ENCODE measurements at places on chromosomes 16 and 17. TPM values are rescaled to one million over a fixed set of nuclear protein-coding genes. Genes with fewer than 3 reads are reported as not detected.

The NPIPA5 gene
- not detected for total RNA-seq

The CACNG1 gene
- total RNA-seq, result not detected

The ACSM5 gene
- total RNA-seq, result not detected

The ASPHD1 gene
- total RNA-seq, result 18.7 TPM

The JMJD8 gene
- total RNA-seq, result 88.8 TPM

The ZNF286A gene
- 13.6 TPM for total RNA-seq

The KRT25 gene
- total RNA-seq, result not detected

The TBC1D3C gene
- not detected for total RNA-seq

GRCh38 chr17:40303009-40303657, 5.8 kb upstream of the RARA start:
- peaks cover 54% of the 10 kb centered on the region for H3K4me1 ChIP-seq
- H3K27me3 ChIP-seq, result no peaks in the 10 kb centered on the region
- no peaks in the 10 kb centered on the region for H3K36me3 ChIP-seq
- peak overlapping the region; percentile 97 for H3K27ac ChIP-seq
- H3K4me3 ChIP-seq, result peak overlapping the region; percentile 30

DNA sequence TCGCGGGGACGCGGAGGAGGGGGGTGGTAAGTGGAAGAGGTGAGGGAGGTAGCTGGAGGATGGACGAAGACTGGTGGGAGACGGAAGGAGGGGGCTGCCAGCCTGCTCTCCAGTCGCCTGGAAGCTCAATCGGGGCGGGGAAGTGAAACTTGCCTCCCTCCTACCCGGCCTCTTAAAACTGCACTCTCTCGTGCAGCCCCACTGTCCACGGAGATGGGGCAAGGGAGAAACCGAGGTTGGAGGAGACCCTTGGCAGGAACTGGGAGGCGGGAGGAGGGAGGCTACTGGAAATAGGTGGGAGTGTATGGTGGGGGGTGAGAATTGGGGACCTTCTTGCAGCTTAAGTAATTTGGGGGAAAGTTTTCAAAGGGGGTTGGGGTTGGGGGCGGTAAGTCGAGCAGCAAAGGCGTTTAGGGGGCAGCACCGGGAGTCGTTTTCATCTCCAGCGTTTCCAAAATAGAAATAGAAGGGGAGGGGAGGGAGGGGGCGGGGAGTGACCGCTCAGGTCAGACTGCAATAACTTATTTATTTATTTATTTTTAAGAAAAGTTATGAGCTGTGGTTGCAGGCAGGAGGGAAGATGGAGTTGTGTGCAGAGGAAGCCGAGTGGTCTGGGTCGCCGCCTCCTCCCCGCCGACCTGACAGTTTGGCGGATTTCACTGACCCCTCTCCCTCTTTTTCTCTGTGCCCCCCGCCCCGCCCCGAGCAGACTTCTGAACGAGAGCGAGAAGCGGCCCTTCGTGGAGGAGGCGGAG, 1.4 kb downstream of the SOX9 start:
- peaks cover 34% of the 10 kb centered on the region for H3K4me1 ChIP-seq
- no peaks in the 10 kb centered on the region for H3K27me3 ChIP-seq
- peak overlapping the region; percentile 94 for H3K4me3 ChIP-seq
- H3K27ac ChIP-seq, result peak overlapping the region; percentile 70
- H3K36me3 ChIP-seq, result peaks cover 13% of the 10 kb centered on the region

GRCh38 chr17:77146246-77146632, 5.5 kb downstream of the SEC14L1 start:
- H3K4me3 ChIP-seq, result no peak overlapping the region
- H3K27me3 ChIP-seq, result no peaks in the 10 kb centered on the region
- no peak for DNase-seq
- peaks cover 26% of the 10 kb centered on the region for H3K4me1 ChIP-seq
- H3K27ac ChIP-seq, result peak overlapping the region; percentile 55

GRCh38 chr16:8673611-8674412, 605 bp upstream of the ABAT start:
- peak overlapping the region; percentile 87 for H3K4me3 ChIP-seq
- no peaks in the 10 kb centered on the region for H3K36me3 ChIP-seq
- H3K4me1 ChIP-seq, result peaks cover 20% of the 10 kb centered on the region
- no peak overlapping the region for H3K27ac ChIP-seq

GRCh38 chr17:56793957-56794356, 39.8 kb downstream of the C17orf67 start:
- no peaks in the 10 kb centered on the region for H3K36me3 ChIP-seq
- no peaks in the 10 kb centered on the region for H3K4me1 ChIP-seq
- H3K27me3 ChIP-seq, result no peaks in the 10 kb centered on the region
- H3K27ac ChIP-seq, result no peak overlapping the region

- no peaks in the 10 kb centered on the region for H3K36me3 ChIP-seq
- no peak overlapping the region for H3K27ac ChIP-seq
- no peak for DNase-seq
- no peaks in the 10 kb centered on the region for H3K27me3 ChIP-seq
- H3K4me1 ChIP-seq, result no peaks in the 10 kb centered on the region
Measured at GRCh38 chr16:3375680-3376079, 20.0 kb downstream of the OR2C1 start.

GRCh38 chr16:65469116-65469515, 347.3 kb upstream of the CDH11 start:
- H3K27ac ChIP-seq, result no peak overlapping the region
- peak; percentile 12 for DNase-seq
- no peaks in the 10 kb centered on the region for H3K4me1 ChIP-seq
- H3K4me3 ChIP-seq, result no peak overlapping the region
- H3K27me3 ChIP-seq, result no peaks in the 10 kb centered on the region

- H3K27ac ChIP-seq, result no peak overlapping the region
- no peak overlapping the region for H3K4me3 ChIP-seq
- no peak for DNase-seq
Measured at GRCh38 chr16:19645557-19645981, 72.5 kb downstream of the KNOP1 start.

- DNase-seq, result no peak
- no peaks in the 10 kb centered on the region for H3K4me1 ChIP-seq
- no peak overlapping the region for H3K27ac ChIP-seq
- H3K27me3 ChIP-seq, result peaks cover 18% of the 10 kb centered on the region
- H3K36me3 ChIP-seq, result no peaks in the 10 kb centered on the region
Measured at GRCh38 chr16:88132836-88133506, 181.7 kb downstream of the BANP start.

DNA sequence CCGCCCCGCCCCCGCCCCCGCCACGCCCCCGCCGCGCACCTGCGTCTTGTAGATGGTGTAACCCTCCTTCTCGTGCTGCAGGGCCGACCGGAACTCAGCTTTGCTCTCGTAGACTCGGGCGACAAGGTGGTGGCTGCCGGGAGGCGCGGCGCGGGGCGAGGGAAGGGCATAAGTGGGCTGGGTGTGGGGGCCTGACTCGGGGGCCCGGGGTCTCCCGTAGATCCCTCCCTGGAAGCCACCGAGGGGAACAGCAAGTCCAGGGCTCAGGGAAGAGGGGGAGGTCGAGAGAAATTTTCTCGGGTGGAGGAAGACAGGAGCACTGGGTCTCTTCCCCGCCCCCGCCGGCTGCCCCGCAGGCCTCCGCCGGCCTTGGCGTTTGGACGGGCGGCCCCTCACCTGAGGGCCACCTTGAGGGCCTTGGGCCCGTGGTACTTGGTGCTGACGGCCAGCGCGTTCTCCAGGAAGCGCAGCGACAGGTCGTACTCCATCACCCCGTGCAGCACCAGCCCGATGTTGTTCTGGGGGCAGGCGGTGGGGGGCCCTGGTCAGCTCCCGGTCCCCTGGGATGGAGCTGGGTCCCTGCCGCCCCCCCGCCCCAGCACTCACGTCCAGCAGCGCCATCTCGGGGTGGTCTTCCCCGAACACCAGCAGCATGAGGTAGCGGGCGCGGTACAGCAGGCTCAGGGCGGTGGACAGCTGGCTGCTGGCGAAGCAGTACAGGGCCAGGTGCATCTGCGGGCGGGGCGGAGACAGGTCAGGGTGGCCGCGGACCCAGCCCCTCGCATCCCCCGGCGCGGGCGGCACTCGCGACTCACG, 19.4 kb downstream of the CLUH start:
- no peaks in the 10 kb centered on the region for H3K27me3 ChIP-seq
- no peak overlapping the region for H3K4me3 ChIP-seq
- no peaks in the 10 kb centered on the region for H3K36me3 ChIP-seq
- peaks cover 4% of the 10 kb centered on the region for H3K4me1 ChIP-seq
- H3K27ac ChIP-seq, result no peak overlapping the region

- no peak overlapping the region for H3K27ac ChIP-seq
- no peaks in the 10 kb centered on the region for H3K4me1 ChIP-seq
- no peaks in the 10 kb centered on the region for H3K27me3 ChIP-seq
- no peak overlapping the region for H3K4me3 ChIP-seq
- DNase-seq, result no peak
Measured at GRCh38 chr16:19210968-19211367, 42.9 kb downstream of the SYT17 start.

DNA sequence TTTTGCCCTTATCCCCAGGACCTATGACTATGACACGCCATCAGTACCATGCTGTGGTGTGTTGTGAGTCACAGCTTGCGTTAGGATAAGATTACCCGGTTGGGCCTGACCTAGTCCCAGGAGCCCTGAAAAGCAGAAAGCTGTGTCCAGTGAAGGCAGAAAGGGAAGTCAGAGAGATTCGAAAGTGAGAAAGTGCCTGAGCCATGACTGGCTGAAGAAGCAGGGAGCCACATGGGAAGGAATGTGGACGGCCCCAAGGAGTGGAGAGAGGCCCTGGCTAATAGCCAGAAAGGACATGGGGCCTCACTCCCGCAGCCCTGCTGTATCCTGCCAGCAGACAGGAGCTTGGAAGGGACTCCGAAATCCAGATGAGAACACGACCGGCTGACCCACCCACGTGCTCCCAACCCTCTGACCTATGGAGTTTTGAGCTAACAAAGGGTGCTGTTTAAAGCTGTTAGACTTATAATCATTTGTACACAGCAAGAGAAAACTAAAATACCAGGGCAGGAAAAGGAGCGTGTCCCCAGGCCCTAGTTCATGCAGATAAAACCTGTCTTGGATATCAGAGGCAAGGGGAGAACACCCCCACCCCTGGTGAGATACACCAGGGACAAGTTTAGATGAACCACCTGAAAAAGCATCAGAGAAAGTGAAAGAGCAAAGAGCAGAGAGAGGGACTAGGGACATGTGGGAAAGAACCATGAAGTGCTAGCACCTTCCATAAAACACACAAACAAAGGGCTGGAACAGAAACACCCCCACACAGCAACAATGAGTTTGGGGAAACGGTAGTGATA, 115.3 kb downstream of the SLC39A11 start:
- H3K4me3 ChIP-seq, result 0 out of 2 replicates have a peak overlapping the region, but pooled peaks have one; percentile 35
- H3K27me3 ChIP-seq, result no peaks in the 10 kb centered on the region
- peaks cover 13% of the 10 kb centered on the region for H3K4me1 ChIP-seq
- DNase-seq, result peak; percentile 92
- peak overlapping the region; percentile 82 for H3K27ac ChIP-seq
- H3K36me3 ChIP-seq, result no peaks in the 10 kb centered on the region

DNA sequence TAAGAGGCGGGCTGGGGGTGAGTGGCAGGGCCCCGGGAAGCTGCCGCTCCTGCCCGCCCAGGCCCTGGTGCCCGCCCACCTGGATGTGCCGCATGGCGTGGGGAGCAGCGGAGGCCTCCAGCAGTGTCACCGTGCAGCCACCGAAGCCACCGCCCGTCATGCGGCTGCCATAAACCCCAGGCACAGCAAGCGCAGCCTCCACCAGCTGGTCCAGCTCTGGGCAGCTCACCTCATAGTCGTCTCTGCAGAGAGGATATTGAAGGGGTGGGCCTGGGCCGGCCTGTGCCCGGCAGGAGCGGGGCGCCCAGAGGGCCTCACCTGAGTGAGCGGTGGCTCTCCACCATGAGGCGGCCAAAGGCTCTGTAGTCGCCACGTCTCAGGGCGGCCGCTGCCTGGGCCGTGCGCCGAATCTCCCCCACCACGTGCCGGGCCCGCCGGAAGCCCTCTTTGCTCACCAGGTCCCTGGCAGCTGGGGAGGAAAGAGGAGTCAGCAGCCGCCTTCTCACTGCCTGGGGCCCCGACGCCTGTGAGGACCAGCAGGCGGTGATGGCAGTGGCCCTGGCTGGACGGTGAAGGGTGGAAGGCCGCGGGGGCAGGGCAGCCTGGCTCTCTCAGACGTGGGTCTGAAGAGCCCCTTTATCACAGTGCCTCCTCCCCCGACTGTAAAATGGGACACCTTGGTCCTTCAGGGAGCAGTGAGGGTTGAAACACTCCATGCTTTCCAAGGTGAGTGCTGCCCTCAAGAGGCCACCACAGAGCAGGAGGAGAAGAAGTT, 6.7 kb downstream of the GALK1 start:
- no peaks in the 10 kb centered on the region for H3K4me1 ChIP-seq
- DNase-seq, result no peak
- no peak overlapping the region for H3K4me3 ChIP-seq

- no peaks in the 10 kb centered on the region for H3K27me3 ChIP-seq
- no peaks in the 10 kb centered on the region for H3K4me1 ChIP-seq
- no peak overlapping the region for H3K4me3 ChIP-seq
Measured at GRCh38 chr16:74954763-74955162, 30.2 kb downstream of the WDR59 start.

GRCh38 chr16:75402159-75402820, 31.0 kb downstream of the CFDP1 start:
- peaks cover 6% of the 10 kb centered on the region for H3K36me3 ChIP-seq
- no peaks in the 10 kb centered on the region for H3K27me3 ChIP-seq
- peak; percentile 89 for DNase-seq
- peak overlapping the region; percentile 22 for H3K4me3 ChIP-seq

DNA sequence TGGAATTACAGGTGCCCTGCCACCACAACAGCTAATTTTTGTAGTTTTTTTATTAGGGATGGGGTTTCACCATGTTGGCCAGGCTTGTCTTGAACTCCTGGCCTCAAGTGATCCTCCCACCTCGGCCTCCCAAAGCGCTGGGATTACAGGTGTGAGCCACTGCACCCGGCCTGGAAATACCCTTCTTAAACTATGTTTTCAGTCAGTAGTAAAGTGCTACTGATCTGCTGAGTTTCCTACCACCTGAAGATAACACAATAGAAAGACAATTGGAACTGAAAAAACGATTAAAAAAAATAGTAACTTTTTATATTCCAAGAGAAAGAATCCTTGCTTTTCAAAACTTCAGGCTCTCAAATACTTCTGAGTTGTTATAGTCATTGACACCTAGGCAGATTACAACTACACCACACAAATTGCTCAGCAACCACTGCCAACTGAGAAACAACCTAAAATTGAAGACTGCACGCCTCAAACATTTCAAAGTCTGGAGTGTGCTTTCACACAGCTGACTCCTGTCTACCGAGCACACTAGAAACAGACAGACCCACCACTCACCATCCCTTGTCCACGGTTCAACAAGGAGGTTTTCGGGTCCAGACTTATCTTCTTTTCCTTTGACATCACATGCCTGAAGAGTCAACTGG, 40.9 kb downstream of the ZZEF1 start:
- no peaks in the 10 kb centered on the region for H3K27me3 ChIP-seq
- H3K4me3 ChIP-seq, result no peak overlapping the region
- H3K4me1 ChIP-seq, result no peaks in the 10 kb centered on the region
- peaks cover 22% of the 10 kb centered on the region for H3K36me3 ChIP-seq

DNA sequence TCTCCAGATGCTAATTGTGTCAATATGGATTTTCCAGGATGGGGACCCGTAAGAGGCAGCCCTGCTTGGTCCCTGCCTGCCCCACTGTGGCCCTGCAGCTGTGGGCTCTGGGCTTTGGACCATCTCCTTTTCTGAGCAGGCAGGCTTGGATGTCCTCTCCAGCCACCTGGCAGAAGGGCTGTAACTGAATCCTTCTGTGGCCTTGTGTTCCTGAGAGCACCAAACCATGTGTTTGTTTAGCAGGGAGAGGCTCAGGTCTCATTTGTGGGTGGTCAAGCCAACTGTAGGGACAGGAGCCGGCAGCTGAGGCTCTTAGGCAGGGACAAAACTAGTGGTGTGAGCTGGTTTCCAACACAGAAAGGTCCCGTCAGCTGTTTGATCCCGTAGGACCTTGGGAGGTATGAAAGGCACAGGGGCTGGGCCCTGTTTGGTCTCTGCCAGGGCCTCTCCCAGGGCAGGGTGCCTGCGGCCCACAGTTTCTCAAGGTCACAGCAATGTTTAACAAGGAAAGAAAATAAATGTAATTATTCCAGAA, 18.5 kb downstream of the SEC14L5 start:
- DNase-seq, result no peak
- no peak overlapping the region for H3K4me3 ChIP-seq
- no peak overlapping the region for H3K27ac ChIP-seq
- H3K36me3 ChIP-seq, result no peaks in the 10 kb centered on the region
- H3K27me3 ChIP-seq, result no peaks in the 10 kb centered on the region

Data from GM23248 (cell line).